AG09319 (cell line): ENCODE measurements at places on chromosomes 4 and X.

DNA sequence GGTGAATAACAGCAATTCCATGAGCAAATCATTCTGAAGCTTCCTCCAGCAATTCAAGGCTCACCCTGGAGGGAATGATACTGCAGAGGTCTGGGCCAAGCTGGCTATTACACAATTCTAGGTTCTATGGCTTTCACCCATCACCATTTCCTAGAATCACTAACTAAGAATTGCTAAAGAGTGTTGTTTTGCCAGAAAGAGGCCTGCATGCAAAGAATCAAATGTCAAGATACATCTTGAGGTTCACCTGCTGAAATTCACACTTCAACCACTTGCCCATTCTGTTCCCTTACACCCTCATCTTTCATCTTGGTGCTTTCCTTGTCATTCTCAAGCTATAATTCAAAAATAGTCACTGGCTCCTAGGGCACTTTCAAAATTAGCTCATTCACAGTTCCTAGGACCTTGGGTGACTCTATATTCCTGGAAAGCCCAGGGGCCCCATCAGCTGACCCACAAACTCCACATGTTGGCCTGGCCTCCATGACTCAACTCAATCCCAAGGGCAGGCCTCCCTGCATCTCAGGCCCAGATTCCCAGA, 7.0 kb downstream of the APBB2 start:
- DNase-seq = no peak

DNA sequence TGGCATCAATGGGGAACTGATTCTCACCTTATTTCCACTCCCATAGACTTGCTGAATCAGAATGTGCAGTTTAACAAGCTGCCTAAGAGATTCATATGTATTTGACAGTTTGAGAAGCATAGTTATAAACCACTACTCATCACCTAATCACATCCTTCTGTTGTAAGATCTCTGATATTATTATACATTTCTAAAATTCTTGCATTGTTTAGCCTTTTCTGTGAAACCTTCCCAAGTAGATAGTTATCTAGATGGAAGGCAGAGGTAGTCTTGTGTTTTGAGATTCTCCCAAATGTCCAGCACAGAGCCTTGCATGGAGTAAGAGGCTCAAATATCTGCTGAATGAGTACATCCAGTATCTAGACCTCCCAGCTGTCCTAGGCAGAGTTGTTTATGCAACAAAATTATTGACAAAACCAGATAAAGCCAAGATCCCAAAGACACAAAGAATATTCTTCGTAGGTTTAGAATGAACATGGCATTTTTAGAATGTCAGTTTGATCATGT, 227.3 kb downstream of the KDR start:
- no peak for DNase-seq

GRCh38 chr4:112327965-112328733, 31.0 kb downstream of the ALPK1 start:
- DNase-seq = peak; percentile 27

DNA sequence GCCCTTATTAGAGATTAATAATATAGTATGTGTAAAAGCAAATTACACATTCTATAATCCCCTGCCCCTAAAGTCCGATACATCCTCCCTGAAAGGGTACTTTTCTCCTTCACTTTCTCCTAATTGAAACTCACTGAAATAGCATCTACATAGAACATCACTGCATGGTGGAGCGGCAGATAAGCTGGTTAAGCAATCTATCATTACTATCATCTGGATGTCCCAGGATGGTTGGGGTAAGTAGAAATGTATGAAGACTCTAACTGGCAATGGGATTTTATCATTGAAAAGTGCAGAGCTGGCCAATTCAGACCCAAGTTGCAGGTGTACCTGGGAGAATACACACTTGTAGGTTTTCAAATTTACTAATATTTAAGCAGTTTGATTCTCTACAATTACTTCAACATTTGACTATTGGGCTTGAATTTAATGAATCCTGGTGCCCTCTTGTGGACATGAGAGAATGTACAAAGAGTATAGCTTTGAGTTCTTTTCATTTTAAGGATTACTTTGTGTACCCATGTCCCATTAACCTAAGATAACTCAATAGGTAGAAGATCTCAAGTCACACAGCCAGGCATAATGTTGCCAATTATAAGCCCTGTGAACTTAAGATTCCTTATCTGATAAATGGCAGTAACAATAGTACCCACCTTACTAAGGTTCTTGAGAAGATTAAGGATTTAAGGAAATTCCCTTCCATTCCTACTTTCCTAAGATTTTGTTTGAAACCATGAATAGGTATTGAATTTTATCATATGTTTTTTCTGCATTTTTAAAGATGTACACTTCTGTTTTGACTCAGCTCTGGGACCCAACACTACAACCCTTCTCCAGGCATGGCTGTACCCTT, 69.8 kb downstream of the SHROOM3 start:
- DNase-seq = peak; percentile 10

DNA sequence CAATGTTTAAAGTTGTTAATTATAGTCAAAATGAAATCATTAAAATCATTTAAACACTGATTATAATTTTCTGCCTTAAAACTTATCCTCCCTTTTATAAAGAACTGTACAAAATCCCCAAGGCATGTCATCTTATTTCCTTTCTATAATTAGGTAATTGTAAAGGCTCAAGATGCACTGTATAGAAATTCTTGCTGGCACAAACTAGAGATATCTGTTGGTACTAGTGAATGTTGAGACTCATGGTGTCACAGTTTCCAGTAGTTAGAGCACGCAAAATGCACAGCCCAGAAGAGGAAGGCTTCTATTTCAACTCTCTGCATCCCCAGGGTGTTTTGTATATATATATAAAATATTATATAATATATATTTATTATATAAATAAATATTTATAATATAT, 22.7 kb upstream of the PLA2G12A start:
- no peak for DNase-seq

GRCh38 chr4:13601048-13601447, 26.5 kb downstream of the BOD1L1 start:
- DNase-seq = no peak
